GF-D8 (cell line): ENCODE measurements at places on chromosomes 5 and 9.

DNA sequence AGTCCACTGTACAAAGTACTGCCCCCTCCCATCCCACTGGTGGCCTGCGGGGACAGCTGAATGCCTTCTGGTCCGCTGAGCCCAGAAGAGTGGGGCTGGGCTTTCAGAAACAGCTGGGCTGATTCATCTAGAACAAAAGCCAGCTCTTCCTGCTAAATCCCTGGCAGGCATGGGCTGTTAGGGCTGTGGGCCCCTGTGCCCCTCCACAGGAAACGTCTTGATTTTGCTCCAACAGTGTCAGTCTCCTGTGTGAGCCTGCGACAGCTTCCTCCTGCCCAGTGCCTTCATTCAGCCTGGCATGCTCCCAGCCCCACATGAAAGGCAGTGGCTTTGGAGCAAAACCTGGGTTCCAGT is 6.9 kb upstream of the GSN start:
- no peak for DNase-seq

GRCh38 chr5:74424162-74424868 is 216.2 kb downstream of the ENC1 start:
- no peak for DNase-seq

DNA sequence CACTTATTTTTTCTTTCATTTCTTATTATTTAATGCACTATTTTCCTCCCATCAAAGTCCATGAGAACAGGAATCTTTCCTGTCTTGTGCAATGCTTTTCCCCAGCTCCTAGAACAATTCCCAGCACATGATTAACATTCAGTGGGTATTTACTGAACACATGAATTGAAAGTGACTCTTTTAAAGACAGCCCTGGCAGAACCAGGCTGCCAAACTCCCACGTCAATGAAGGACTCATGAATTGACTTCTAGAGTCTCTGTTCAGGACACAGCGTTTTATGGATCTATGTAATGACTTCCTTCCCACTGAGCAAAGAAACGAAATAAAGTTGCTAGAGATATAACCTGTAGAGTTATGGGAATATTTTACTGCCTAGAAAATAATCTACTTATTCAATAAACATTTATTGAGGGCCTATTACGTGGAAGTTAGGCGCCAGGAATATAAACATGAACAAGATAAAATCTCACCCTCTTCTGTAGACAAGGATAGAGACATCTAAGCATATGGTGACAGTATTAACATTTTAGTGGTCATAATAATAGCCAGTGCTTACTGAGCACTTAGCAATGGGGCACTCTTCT is 485.9 kb upstream of the KLF4 start:
- no peak for DNase-seq

GRCh38 chr5:56737002-56737621 is 78.2 kb upstream of the MAP3K1 start:
- peak; percentile 52 for DNase-seq

DNA sequence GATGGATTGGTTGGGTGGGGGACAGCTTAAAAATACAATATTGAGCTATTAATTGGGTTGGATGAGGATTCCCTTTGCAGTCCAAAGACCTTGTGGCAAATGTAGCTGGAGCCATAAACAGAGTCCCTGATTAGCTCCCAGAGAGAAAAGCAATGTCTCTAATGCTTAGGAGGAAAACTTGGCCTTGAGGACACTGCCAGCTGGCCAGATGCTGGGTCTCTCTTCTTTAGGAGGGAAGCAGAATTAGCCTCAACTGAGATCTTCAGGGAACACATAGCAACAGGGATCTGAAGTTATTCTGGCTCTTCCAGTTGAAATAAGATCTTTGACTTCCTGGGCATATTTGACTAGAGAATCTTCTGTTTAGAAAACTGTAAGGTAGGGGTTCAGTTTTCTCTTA is 121.7 kb upstream of the WWC1 start:
- no peak for DNase-seq

DNA sequence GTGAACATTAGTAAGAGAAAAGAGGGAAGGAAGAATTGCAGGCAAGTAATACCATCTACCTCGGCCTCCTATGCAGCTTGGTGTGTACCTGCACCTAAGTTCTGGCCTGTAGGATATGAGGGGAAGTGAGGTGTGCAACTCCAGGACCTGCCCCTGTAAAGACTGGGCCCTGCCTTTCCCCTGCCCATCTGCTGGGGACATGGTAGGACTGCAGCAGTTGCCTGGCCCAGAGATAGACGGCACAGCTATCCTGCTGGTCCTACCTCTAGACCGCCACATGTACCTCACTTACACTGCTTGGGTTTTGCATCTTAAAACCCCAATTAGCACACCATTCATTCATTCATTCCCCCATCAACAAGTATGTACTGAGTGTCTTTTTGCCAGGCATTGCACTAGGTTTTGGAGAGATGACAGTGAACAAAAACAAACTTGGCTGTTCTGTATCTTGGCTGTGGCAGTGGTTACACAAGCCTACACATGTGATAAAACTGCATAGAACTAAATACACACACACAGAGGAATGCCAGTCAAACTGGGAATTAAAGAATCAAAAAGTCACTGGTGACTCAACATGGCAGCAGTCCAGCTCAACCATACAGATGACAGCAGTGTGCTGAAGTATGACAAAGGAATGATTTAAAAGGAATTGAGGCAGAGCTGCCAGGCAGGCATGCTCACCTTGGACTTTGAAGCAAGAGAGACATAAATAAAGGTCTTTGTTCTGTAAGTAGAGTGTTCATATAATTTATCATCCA is 23.3 kb upstream of the MGAT1 start:
- no peak for DNase-seq

DNA sequence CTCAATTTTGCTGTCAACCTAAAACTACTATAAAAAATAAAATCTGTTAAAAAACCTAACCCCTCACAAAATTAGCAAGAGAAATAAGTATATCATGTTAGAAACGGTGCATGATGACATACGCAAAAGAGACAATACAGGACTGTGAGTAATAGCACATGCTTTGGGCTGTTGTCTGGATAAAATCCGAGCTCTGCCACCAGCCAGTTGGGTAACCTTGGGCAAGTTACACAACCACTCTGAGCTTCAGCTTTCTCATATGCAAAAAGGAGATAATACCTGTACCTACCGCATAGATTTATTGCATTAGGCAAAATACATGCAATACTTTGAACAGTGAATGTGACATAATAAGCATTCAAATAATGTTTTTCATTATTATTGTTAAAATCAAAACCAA is 481.7 kb downstream of the TLE1 start:
- no peak for DNase-seq

DNA sequence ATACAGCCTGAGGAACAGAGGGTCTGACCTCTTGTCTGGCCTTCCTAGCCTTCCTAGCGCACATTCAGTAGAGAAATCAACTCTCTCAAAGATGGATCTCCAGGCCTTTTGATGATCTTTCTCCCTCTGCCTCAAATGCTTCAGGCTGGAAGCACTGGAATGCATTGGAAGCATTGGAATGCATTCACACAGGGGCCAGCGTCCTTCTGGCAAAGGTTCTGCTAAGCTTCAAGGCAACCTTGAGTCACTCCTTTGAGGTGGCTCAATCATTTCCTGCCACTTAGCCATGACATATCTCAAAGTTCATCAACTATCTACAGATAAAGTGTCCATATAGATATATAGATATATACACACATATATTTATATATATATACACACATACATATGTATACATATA is 42.9 kb downstream of the OR2K2 start:
- no peak for DNase-seq

- DNase-seq: peak; percentile 39
These were observed 1.4 kb upstream of the SPAAR start for GRCh38 chr9:35907711-35908503.

DNA sequence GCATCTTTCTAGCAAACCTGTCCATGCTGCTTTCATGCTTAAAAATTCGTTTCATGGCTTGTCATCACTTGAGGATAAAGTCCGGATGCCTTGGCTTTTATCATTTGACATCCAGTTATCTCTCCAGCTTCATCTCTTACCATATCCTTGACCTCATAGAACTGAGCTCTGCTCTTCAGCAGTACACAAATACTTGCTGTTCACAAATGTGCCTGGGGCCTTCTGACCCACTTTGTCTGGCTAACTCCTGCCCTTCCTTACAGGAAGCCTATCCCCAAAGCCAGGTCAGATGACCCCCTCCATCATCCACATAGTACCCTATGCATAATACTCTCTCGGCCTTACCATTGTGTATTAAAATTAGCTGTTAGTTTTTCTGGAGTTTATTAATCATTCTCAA is 249.1 kb downstream of the SAXO1 start:
- DNase-seq: no peak

GRCh38 chr5:131224387-131225201 is 39.3 kb upstream of the CDC42SE2 start:
- peak; percentile 1 for DNase-seq

GRCh38 chr5:115456056-115456455 is 88.5 kb downstream of the FEM1C start:
- DNase-seq: no peak

- DNase-seq: peak; percentile 20
These were observed 4.6 kb downstream of the PTCH1 start for GRCh38 chr9:95511952-95512708.

DNA sequence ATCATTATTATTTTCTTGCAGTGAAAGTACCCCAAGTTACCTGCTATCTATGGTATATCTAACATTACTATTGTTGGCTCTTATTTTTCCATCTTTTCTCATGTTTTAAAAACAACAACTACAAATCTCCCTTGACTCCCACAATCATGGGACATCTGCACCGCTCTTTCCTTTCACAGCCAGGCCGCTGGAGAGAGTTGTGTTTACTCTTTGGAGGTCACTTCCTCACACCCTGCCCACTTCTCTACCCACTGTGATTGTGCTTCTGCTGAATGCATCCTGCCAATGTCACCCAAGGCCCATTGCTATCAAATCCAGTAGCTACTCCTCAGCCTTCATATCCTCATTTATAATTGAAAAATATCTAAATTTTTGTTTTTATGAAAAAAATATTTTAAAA is 29.7 kb downstream of the SLC28A3 start:
- no peak for DNase-seq

GRCh38 chr9:126956917-126957686 is 42.5 kb downstream of the RALGPS1 start:
- no peak for DNase-seq

GRCh38 chr9:70675868-70676370 is 261.5 kb upstream of the KLF9 start:
- DNase-seq: no peak

DNA sequence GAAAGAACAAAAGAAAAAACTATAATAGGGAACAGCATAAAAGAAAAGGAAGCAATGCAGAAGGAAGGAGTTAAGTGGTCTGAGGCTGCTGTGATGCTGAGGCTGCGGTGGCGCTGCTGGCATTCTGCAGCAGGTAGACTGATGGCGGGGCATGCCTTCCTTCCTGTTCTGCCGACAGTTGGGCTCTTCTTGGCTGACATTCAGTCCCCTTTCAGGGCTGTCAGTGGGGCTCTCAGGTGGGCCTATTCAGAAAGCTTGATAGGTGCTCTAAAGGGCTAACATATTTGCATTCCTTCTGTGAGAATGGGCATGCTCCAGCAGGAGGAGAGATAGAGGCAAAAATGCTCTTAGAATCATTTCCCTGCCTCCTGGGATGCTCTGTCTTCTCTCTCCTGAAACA is 5.1 kb upstream of the CLINT1 start:
- no peak for DNase-seq

DNA sequence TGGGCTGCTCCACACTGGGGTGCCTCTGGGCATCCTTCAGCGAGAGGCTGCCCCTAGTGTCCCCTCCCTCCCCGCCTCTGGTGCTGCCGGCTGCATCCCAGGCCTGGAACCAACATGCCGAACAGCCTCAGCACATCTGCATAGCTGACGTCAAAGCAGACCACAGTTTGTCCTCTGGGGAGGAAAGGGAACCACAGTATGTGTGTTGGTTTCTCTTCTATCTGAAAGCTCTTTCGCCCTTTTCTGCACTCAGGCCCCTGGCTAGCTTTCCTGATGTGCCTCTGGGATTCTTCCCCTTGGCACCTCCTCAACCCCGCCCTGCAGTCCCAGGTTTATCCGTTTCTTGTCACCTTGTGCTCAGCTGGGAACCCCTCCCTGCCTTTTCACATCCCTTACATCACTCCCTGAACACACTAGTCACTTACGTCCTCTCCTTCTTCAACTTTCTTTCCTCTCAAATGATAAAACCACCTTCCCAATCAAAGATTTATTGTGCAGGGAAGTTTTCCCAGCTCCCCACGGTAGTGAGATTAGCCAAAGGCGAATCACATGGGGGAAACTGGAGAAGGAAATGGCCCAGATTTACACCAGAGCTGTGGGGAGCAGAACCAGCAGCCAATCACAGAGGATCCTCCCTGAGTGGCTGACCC is 35.5 kb upstream of the B4GALT1 start:
- no peak for DNase-seq

DNA sequence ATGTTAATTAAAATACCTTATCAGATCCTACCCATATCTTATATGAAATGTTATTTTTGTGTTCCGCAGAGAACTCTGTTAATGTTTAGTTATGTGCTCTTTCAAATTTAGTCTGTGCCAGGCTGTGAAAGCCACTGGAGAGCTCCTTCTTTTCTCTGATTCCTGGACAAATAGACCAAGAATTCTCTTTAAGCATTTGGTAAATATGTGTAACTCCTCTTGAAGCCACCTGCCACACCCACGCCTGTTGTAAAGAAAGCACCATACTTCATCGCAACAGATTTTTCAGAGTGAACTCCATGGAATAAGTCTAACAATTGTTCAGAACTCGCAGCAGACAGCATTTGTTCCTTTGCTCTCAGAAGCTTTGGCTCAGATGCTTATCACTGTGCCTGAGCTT is 301.1 kb downstream of the FAM170A start:
- DNase-seq: no peak

- no peak for DNase-seq
These were observed at the start of gene BARHL1 for GRCh38 chr9:132582276-132582785. Gene BARHL1 (plus strand): TSS chr9:132582606. CDS start chr9:132582798, 192 bp downstream.

- no peak for DNase-seq
These were observed 33.4 kb downstream of the TMEM252 start for GRCh38 chr9:68507130-68507805.

DNA sequence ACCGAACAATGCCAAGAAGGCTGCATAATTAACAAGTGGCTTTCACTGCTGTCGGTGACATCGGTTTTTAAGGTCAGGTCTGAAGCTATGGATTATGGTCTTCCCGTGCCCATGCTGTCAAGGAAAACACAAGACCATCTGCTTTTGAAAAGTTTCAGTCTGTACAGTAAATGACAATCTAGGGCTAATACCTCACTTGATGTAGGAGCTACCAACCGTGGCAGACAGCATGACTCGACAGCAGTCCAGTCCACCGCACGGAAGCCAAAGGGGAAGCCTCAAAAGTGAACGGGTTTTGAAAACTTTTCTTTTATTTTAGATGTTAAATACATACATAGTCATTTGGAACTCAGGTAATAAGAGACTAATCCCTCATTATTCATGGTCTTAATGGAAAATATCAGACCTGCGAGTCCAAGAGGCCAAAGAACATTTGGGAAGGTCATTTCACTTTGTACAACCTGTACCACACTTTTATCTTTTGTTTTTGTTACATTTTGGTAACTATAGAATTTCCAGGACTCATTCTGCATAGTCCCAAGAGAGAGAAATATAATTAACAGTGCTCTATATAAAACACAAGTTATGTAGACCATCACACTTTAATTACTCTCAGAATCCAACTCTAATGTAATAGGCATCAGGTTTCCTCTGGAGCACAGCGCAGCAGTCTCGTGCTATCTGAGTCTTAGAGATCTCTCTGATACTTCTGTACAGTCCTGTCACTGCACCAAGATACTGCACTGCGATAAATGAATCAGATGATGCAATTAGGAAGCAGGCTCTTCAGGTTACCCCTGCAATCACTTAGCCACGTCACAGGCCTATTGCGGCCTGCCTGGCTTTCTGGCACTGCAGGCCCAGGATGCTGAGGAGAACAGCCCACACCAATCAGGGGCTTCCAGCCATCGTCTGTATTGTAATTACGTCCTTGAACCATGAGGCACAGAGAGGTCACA is 184.9 kb downstream of the FANCC start:
- DNase-seq: no peak
